ENCODE measurements at places on chromosomes 2 and 18.

DNA sequence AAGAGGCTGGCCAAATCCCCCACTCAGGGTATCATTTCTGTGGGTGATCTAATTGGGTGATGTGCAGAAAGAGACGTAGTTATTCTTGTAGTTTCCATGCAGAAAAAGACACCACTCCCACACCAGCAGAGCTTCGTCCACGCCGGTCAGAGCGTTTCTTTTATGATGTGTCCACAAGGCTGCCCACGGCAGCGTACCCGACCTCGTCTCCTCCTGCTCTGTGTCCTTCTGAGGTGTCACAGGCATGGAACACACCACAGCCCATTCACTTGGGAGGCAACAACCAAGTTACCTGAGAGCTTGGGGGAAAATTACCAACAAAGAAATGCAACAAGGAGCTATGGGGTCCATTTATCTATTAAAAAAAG lies 131.3 kb downstream of the PXDN start:
- no peak for DNase-seq

GRCh38 chr2:210568108-210568507 lies 11.7 kb downstream of the CPS1 start:
- no peak for DNase-seq

GRCh38 chr18:37405229-37405628 lies 160.4 kb downstream of the CELF4 start:
- no peak for DNase-seq

DNA sequence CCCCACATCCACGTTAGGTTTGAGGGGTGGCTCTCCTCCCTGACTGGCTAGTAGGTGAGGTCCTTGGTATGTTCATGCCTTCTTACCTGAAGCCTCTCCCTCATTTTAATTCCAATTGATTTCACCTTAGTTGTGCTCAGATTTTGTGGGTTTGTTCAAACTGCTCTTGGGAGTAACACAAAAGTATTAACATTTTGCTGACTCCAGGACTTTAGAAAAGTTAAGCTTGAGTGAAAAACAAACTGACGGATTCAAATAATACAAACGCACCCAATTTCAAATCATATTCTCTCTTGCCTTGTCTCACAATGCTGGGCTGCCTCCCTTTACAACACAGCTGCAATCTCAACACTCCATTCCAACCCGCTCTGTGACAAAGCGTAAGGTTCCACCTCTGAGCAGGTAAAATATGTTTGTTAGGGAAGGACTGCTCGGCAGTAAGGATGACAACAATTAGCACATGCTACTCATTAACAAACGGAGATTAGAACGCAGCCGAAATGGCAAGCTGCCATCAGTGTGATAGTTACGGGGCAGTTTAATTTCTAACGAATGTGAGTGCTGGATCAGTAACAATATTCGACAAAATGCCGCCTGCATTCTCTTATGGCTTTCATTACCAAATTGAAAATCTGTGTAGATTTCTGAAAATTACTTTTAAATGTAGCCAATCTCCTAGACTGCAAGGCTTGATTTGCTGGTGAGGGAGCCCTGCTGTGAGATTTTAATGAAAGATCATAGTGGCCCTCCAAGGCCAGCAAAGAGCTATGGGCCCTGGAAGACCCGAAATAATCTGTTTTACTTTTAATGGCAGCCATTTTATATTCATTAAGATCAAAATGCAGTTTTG lies 730.6 kb upstream of the FANCL start:
- DNase-seq, result no peak

- DNase-seq, result no peak
Observed at GRCh38 chr18:7207366-7207915, 23.4 kb upstream of the LRRC30 start.

Measured in stimulated activated CD8-positive, alpha-beta memory T cell treated with anti-CD3 and anti-CD28 coated beads, Interleukin-7, amount 100 ng/mL, for 48 hours (primary cell).